Anterior cingulate cortex (tissue), 58 donors: ENCODE measurements at places on chromosomes 4 and X.

GRCh38 chr4:7395645-7396044 is 39.1 kb downstream of the PSAPL1 start:
- no peak for DNase-seq

DNA sequence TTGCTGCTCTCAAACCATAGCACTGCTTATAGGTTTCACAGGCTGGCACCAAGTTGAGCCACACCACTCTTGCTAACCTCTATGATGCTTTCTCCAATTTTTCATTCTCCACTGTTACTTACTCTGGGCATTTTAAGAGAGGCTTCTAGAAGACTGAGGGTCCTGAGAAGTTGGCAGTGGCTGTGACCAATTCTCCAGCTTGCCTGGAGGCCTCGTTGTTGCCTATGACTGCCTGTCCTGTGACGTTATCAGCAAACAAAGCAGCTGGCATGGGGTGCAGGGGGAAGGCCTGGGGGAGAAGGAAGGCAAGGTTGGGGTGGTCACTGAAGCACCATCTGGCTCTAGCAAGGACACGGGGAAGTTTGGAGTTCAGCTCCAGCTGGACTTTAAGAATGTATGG is 30.4 kb upstream of the PDLIM3 start:
- DNase-seq = no peak

GRCh38 chrX:109862433-109862832 is 129.4 kb upstream of the ACSL4 start:
- no peak for DNase-seq

DNA sequence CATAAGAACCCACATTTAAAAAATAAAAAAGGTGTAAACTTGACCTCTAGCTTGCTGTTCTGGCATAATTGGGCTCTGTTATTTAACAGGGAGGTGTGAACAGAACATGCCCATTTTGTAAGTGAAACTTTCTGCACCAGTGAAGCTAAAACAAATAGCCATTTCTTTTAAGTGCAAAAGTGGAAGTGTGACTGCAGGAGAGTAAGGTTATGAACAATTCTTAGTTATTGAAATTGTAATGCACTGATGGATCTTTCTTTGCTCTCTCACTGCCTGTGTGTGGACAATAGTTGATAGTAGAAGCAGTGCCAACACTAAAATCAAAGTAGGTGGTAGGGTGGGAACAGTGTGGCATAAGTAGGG is 12.6 kb downstream of the P2RY10 start:
- DNase-seq = no peak

DNA sequence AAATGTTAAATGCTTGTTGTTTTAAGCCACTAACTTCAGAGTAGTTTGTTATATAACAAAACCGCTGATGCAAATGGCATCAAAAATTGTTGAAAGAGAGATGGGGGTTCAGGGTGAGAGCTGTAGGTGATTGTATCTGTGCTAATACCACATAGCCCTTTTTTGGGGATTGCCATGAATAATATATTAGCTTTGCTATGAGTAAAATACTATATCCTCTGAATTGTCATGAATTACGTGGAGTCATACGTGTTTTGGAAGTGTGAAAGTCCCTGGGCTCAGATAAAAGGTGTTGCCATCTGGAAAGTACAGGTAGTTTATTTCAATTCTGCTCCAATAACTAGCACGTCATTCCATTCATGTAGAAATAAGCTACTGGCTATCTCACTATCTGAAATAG is 30.6 kb downstream of the DYNLT3 start:
- no peak for DNase-seq

- no peak for DNase-seq
Observed at GRCh38 chr4:142493255-142494110, 352.6 kb downstream of the INPP4B start.

GRCh38 chr4:2767046-2767704 is 11.0 kb upstream of the TNIP2 start:
- no peak for DNase-seq

DNA sequence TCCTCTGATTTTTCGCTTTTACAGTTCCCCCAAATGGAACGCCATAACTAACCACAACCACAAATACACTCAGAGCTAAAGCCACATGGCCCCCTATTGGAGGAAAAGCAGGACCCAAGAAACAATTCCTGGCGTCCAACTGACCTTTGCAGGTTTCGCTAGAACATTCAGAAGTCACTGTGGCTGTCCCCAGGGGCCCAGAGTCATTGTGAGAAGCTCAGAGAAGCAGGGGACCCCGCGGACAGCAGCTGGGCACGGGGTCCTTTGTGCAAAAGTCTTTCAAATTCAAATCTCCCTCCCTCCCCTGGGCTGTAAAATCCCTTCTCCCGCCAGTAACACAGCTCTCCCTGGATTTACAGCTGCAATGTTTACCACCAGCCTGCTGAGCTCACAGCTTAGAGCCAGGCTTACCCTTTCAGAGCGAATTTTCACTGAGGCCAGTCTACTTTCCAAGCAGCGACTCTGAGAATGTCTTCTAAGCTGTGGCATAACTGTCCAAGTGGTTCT is 214.8 kb downstream of the CRLF2 start:
- DNase-seq = no peak

DNA sequence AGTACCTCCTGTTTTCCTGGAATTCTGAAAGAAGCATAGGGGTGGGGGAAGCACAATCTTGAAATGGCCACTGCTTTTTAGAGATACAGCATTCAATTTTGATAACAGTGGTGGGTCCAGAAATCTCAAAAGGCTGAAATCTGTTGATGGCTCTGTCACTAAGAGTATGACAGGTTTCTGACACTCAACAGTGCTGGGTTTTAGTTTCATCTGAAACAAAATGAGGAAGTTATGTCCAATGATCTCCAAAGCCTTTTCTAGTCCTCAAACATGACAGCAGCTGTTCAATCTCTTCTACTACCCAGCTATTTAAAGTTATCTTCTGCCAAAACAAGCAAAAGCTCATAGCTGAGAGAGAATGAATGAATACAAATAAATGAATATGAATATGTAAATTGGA is 110.5 kb downstream of the IL1RAPL1 start:
- no peak for DNase-seq

GRCh38 chrX:68419975-68420374 is 13.3 kb downstream of the OPHN1 start:
- no peak for DNase-seq

DNA sequence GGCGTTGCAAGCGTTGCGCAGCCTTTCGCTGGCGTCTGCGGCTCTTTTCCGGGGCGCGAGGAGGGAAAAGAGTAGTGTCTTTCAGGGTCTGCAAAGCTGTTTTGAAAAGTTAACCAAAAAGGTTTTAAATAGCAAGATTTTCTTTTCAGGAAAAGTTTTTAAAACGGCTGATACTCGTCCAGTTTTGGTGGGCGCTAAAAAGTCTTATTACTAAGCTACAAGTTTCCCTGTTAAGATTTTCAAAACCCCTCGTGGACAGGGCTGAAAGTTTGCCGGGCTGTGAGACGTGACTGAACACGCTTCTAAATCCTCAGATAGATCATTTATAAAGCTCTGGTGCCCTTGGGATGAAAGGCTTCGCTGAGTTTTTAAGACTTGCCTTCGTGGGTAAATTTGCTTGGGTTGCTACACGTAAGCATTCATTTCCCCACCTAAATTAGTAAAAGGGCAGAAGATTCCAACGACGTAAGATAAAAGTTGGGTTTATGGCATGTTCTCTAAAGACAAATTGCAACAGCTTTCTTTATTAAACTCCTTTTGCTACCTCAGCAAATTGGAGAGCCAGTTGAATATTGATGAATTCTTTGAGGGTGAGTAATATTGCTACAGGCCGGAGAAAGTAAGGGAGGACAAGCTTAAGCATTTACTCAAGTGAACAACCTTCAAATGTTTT is 91.5 kb downstream of the HPRT1 start:
- no peak for DNase-seq

DNA sequence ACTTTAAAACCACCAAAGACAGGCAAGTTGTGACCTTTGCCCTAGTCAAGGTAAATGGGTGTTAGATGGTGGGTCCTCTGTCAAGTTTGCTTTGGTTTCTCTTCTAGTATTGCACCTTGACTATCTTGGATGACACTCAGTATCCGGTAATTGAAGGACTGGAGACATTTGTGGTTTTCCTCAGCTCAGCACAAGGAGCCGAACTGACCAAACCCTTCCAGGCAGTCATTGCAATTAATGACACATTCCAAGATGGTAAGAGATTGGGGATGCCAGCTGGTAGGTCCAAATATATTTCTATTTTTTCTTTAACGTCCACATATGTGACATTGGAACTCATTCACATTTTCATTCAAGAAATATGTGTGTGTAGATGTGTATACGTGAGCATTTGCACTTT is 69.3 kb upstream of the ANXA3 start:
- no peak for DNase-seq

DNA sequence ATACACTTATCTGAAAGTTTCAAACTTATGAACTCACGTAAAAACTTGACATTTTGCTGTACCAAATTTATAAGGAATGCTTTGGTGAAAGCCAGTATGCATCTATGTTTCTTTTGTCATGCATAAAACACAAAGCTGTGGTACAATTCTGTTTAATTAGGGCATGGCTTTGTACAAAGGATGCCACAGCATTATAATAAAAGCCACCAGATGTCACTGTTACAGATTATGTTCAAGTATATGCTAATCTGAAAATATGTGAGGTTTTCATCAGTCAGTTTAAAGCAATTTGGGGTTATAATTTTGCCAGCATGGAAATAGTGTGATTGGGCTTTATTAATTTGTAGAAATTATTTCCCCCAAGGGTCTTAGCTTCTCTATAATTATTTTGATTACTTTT is 69.0 kb downstream of the ATOH1 start:
- DNase-seq = no peak

- DNase-seq = no peak
Observed at GRCh38 chr4:40502934-40503333, 126.7 kb downstream of the RBM47 start.

GRCh38 chr4:120921456-120922380 is 808 bp downstream of the PRDM5 start:
- DNase-seq = no peak

- no peak for DNase-seq
Observed at GRCh38 chr4:162101337-162101736, 62.5 kb downstream of the FSTL5 start.

- no peak for DNase-seq
Observed at GRCh38 chrX:122441451-122441850, 742.6 kb upstream of the GRIA3 start.

DNA sequence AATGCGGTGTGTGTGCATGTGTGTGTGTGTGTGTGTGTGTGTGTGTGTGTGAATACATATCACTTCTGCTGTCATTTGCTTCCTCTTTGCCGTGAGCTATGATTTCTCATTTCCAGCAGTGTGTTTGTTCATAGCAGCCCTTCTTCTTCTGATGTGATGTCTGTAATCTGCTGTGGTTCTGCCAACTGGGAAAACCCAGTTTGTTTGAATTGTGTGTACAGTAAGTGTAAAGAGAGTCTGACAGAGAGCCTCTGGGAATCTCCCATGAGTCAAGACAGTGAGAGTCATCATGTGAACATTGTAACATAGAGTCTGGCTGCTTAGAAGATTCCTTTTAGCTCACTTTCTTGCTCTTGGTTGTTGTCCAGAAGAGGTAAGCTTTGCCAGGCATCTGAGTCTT is 8.4 kb upstream of the NWD2 start:
- no peak for DNase-seq

- DNase-seq = no peak
Observed at GRCh38 chr4:148396986-148397673, 45.1 kb downstream of the NR3C2 start.

DNA sequence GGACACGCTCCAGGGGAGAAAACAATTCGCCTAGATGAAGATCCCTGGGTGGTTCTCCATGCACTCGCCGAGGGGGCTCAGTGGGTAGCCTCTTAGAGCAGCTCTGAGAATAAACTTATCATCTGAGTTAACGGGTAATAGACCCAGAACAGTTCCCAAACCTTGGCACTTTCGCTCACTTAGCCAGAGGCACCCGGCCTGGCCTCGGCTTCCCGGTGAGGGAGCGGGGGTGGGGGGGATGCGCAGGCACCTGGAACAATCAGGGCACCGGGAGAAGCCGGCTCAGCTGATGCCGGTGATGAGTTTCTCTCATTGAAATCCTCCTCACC is 405 bp upstream of the ZAR1 start:
- no peak for DNase-seq

DNA sequence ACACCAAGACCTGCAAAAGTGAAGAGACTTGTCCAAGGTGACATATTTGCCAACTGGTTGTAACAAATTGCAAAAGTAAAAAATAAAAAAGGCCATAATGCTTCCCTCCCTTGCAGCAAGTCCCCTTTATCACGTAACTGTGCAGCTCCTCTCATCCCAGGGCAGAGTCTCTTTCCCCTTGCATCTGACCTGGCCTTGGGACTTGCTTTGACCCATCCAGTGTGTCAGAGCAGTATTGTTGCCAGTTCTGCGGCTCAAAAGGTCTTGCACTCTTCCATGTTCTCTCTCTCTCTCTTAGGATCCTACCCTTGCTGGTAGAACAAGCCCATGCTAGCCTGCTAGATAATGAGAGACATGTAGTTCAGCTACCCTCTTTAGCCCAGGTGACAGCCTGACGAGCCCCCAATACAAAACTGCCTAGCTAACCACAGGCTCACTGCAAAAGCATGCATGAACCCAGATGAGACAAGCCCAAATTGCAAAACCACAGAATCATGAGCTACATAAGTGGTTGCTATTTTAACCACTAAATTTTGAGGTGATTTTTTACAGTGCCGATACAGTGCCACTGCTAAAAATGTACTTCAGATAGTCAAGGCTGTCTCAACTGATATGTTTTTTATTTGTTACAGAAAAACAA is 289.5 kb upstream of the PPARGC1A start:
- DNase-seq = no peak

- DNase-seq = peak; percentile 42
Observed at GRCh38 chr4:176044589-176044951, 21.1 kb upstream of the WDR17 start.

DNA sequence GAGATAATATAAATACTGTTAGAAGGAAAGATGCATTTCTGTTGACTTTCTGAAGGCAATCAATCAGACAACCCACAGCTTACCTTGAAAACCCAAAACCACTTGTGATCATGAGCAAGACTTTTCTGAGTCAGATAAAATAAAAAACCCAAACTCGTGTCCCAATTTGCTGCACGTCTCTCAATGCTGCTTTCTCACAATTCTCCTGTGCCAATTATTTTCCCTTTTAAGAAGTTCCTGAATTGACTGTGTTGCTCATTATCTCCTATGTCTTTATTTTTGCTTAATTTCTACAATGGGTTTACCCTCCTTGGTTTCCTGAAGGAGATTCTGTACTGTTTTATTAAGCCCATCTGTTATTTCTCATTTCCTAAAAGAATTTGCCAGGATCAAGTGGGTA is 1891.9 kb upstream of the PCDH10 start:
- DNase-seq = no peak

GRCh38 chrX:16638533-16638932 is 11.4 kb upstream of the S100G start:
- DNase-seq = no peak

DNA sequence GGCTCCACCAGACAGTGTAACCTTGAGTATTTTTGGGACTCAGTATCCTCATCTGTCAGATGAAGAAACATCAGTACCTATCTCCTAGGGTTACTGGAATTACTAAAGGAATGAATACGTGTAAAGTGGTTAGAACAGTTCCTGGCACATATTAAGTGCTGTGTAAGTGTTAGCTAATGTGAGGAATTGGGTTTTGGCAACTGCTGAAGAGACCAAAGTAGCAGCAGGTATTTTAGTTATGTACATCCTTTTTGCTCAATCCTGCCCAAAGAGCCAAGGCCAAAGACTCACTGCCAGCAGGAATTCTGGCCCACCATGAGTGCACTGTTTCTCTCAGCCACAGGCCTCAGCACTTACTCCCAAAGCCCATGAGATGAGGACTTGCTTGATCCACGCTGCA is 16.7 kb upstream of the MCF2 start:
- DNase-seq = no peak

- DNase-seq = no peak
Observed at GRCh38 chr4:55382488-55383003, 13.2 kb upstream of the TMEM165 start.

GRCh38 chr4:76235915-76236314 is 15.6 kb upstream of the FAM47E start:
- DNase-seq = no peak
